ENCODE measurements at places on chromosomes 4 and X. TPM values are rescaled to one million over a fixed set of nuclear protein-coding genes. Genes with fewer than 3 reads are reported as not detected.

- no peak for DNase-seq
Observed at GRCh38 chr4:189355590-189355989, 585.1 kb upstream of the FRG1 start.

DNA sequence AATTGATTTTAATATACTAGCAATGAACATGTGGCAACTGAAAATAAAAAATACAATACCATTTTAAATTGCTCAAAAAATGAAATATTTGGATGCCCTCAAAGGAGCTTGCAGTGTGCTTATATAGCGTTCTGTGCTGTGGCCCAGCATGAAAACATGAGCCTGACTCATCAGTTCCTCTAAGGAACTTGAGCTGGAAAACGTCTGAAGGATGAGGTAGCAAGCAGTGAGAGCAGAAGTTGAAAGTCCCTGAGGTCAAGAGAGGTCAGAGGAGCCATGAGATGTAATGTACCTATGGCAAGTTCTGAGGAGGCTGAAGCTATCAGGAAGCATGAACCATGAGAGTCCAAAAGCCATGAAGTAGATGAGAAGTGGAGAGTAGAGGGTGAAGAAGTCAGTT lies 59.7 kb downstream of the HMGB3 start:
- DNase-seq, result no peak

DNA sequence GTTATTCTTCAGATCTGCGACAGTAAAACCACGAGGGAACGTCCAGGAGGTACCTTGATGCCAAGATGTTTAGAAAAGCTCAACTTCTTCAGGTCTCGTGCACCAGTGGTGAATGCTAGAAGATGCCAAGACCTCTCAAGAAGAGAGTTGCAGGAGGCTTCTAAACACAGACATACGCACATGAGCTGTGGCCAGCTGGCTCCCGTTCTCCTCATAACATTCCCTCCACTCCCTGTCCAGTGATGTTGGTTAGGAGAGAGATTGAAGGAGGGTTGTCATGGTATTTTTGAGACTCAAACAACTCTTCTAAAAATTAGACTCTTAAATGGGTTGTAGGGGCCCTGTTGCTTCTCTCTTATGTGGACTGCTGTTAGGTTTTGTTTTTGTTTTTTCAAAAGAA lies 184.3 kb downstream of the QDPR start:
- no peak for DNase-seq

DNA sequence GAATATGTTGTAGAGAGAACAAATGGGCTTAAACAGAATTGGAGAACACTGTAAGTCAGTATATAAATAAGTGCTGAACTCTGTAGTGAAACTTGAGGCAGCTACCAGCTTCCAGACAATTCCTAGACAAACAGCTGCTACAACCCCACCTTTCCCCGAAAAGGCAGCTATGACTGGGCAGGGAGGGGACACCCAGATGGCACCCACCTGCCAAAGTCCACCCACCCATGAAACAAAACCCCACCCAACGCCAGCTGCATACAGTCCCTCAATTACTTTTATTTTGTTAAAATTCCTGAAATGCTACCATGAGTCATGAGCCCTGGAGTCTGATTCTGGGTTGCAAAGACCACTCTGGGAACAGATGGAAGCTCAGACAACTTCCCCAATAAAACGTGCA lies 24.4 kb downstream of the RELL1 start:
- DNase-seq, result no peak

GRCh38 chr4:145847764-145848163 lies 90.9 kb downstream of the ZNF827 start:
- no peak for DNase-seq

- DNase-seq, result no peak
Observed at GRCh38 chrX:6761251-6761650, 226.3 kb upstream of the VCX3A start.

DNA sequence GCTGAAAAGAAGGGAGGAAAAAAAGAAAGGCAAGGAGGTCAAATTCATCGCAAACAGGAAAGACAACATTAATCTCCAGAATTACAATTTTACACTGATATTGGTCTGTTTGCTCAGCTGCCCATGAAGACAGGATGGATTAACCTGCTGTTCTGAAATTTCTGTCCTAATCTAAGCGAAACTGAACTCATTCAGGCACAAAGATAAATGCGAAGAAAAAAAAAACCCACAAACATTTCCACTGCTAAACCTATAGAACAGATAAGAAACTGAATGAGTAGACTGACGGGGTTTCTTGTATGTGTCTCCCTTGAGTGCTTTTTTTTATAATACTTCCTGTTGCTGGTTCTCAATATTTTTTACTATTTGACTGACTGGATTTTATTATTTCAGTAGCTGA lies 251.8 kb upstream of the FTHL17 start:
- no peak for DNase-seq

DNA sequence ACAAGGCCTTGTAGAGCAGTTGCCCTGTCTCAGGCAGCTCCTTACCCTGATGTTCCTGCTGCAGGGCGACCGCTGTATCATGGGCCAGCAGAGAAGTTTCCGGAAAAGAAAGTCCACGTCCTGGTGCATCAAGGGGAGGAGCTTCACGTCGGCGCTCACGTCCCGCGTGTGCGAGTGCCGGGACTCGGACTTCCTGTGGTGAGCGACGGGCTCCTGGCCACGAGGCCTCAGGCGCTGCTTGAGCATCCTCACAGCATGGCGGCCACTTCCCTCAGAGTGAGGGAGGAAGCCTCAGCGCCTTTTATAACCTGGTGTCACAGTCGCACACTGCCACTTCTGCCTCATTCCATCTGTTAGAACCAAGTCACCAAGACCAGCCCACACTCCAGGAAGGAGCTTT lies 225.5 kb downstream of the AFAP1 start:
- DNase-seq, result no peak

DNA sequence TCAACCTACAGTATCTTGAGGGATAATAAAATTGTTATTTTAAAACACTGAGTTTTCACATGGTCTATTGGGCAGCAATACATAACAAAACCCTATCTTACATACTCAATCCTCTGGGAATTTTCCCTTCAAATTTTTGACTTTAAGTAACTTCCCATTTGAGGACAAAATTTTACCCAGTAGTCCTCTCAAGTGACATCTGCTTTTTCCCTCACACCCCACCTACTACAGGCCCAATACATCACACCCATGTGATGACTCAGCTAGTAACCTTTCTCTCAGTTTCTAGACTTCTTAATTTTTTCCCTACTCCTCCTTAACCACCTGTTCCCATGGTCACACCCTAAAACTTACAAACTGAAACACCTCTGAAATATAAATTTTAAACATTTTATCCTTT lies 12.2 kb upstream of the RAP1GDS1 start:
- DNase-seq, result no peak

DNA sequence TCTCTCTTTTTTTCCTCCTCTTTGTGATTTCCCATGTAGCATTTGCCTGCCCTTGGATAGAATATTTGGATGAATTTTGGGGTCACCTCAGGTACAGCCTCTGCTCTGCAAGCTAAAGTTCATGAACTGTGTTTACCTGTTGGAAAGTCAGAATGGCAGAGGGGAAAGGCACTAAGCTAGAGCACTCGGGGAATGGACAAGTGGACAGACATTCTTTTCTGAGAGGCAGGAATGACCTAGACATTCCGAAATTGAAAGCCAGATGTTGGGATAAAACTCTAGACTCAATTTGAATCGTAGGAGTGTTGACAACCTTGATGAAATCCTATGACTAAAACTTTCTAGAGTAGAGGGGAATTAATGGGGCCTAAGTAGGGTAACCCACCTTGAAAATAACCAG lies 56.1 kb downstream of the LUZP4 start:
- DNase-seq, result no peak

DNA sequence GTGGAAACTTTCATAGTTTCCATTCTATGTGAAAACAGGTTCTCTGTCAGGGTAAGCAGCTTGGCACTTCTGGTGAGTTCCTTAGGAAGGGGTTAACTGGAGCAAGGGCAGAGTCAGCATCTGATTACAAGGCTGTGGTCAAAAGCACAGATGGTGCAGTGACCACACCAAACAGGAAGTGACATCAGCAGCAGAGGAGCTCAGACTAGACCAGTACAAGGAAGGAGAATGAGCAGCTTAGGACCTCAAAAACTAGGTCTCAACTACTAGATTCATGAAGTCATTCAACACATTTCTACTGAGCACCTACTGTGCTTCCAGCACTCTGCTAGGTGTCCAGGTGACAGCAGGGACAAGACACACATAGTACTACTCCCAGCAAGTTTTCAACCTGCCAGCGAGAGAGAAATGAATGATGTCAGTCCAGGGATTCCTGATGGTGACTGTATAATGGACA lies 130.2 kb downstream of the AMELX start:
- DNase-seq, result no peak

DNA sequence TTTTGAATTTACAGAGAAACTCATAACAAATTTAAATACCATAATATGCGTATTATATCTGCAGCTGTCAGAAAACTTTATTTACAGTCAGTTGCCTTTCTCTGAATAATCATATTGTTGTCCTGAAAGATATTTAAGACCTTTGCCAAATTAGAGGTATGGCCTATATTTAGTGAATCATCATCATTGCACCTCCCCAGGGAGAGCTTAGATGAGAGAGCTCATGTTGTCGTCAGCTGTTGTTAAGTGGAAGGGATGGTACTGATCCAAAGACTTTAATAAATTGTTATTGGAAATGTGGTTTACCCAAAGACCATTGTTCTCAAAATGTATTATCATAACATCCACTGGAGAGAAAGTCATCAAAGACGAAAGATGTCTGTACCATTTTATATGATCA lies 128.6 kb downstream of the HTR2C start:
- DNase-seq, result no peak

DNA sequence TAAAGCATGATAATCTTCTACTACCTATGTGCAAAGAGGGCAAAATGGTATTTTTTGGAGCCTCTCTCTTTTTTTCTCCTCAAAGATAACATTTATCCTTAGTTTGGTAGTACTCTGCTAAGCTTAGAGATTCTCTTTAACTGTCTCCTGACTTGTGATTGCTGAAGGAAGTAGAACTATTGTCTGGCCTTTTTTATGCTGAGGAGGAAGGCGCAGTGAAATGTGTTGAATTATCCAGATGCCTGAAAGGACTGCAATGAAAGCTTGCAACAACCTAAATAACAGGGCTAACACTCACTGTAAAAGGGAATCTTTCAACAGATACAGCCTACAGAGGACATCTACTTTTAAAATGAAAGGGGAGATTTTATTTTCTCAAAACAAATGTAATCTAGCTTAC lies 59.5 kb upstream of the CCDC160 start:
- no peak for DNase-seq

DNA sequence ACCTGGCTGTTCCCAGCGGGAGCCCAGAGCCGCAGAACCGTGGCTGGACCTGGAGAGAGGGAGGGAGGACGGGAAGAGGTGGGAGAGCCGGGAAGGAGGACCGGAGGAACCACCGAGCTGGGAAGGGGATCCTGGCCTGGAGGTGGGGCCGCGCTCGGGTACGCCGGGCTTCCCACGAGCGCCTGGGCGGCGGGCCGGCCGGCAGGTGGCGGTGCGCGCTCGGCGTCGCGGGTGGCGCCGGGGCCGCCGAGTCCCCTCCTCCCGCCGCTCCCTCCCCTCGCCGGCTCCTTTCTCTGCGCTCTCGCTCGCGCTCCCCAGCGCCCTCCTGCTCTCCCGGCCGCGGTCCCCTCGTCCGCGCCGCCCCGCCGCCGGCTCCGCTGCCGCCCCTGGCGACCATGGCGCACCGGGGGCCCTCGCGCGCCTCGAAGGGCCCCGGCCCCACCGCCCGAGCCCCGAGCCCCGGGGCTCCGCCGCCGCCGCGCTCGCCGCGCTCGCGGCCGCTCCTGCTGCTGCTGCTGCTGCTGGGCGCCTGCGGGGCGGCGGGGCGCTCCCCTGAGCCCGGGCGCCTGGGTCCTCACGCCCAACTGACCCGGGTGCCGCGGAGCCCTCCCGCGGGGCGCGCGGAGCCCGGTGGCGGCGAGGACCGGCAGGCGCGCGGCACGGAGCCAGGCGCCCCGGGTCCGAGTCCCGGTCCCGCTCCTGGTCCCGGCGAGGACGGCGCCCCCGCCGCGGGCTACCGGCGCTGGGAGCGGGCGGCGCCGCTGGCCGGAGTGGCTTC lies at the start of gene SORCS2:
SORCS2 (plus strand) TSS at position 287 of the 778 bp plus-strand sequence.
- DNase-seq, result peak; percentile 23

DNA sequence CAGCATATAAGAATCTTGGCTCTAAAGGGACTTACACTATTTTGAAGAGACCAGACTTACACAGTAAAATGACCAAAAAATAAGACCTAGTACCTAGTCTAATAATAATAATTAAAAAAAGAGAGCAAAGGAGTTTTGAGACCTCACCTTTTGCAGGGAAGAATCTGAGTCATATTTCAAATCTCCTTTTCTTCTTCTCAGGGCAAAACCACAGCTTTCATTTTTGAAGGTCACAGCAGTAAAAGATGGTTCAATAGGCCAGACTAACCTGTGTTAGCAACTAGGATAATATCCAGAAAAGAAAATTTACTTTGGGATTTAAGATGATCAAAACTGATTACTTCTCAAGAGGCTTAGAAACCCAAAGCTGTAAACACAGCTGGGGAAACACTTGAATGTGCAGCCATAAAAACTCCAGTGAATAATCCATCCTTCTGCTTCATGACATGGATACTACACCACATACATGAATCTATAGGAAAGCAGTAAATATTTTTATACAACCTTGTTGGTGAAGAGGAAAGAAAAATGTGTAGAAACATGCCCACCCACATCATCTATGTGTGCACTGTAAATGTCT lies 25.9 kb upstream of the LNX1 start:
- DNase-seq, result no peak

- no peak for DNase-seq
Observed at GRCh38 chr4:89562746-89563145, 255.1 kb upstream of the GPRIN3 start.

DNA sequence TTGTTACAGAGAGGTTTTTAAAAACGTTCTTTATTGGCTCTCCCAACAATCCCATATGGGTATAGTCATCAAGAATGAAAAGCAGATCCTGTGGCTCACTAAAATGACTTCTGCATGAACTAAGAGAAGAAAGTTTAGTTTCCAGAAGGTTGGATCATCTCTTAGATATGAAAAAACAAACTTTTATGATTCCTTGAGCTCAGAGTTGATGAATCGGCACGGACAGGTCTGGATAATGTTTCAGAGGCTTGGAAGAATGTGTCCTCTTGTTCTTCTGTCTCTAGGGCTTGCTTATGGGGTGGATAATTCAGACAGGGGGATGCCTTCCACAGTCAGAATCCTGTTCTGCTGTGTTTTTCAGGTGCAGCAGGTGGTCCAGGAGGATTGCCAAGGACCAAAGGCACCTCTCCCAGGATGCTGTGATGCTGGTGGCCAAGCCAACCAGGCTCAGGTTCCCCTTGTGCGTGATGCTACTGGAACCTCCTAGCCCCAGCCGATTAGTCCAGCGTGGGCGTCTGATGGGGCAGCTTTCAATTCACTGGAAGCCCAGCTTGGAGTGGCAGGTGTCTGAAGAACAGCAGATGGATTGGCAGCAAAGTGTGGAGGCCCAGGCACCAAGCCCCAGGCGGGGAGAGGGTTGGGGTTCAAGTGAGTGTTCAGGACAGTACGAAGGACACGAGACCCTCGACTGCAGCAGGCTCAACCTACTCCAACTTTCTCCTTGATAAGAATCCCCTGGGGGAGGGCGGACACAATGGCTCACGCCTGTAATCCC lies 30.3 kb downstream of the CCKAR start:
- no peak for DNase-seq

SCLT1 gene
- 21.2 TPM for total RNA-seq

RNF150 gene
- not detected for total RNA-seq

ELF4 gene
- 34.6 TPM for total RNA-seq

NUP62CL gene
- 2.2 TPM for total RNA-seq

SLITRK4 gene
- not detected for total RNA-seq

SULT1B1 gene
- 4.3 TPM for total RNA-seq

CXCL8 gene
- total RNA-seq, result 41.3 TPM

PNMA5 gene
- total RNA-seq, result 0.07 TPM

SPANXB1 gene
- not detected for total RNA-seq

FGG gene
- total RNA-seq, result not detected
